Foreskin keratinocyte (primary cell): ENCODE measurements at places on chromosomes 3 and 15.

GRCh38 chr15:61682891-61683735 lies 377.1 kb downstream of the VPS13C start:
- DNase-seq: no peak

- DNase-seq: no peak
Observed at GRCh38 chr3:66555214-66555844, 54.5 kb upstream of the LRIG1 start.

DNA sequence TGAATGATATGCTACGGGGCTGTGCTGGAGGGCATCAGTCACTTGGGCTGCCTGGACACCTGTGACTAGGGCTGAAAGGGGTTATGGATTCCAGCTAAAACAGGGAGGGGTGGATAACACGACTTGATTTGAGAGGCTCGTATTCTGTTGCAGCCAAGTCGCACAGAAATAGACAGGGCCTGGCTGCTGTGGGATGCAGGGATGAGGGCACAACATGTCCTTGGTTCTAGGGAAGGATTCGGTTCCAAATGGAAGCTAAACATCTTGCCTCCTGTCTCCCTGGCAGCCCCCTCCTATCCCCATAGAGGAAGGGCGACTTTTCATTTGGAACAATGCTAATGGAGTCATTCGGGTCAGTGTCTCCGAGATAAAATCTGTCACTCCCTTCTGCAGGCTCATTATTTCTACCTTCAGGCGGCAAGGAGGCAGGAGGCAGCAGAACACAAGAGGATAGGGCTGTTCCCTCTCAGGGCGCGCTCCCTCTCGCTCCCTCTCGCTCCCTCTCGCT lies 433.8 kb upstream of the RBMS3 start:
- no peak for DNase-seq

- DNase-seq: no peak
Observed at GRCh38 chr3:56825567-56826438, 24.1 kb upstream of the ARHGEF3 start.
